ENCODE measurements at places on chromosomes 11 and 22.

GRCh38 chr11:36620246-36620645, 22.2 kb upstream of the RAG2 start:
- DNase-seq, result no peak

DNA sequence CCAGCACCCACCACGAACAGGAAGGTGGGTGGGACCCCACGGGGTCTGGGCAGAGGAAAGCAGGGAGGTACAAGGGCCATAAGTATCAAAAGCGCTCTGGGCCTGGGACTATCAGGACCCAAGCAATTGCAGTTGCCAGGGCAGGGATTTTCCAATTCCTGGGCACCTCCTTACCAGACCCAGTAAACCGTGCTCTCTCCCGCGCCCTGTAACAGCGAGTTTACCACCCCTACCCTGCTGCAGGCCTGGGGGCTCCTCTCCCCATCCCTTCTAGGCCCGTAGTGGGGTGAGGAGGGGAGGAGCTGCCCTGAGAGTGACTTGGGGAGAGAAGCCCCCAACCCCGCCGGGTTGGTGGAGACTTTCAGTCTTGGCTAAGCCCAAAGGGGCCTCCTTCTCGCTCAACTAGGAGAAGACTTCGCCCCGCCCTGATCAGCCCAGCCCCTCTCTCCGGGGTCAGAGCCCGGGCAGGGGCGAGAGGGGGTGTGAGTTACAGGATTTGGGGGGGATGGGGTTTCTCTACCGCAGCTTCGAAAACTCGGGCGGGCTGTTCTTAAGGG, 5.4 kb downstream of the PAX6 start:
- no peak for DNase-seq

- DNase-seq, result no peak
Measured at GRCh38 chr22:30863081-30863833, 105.3 kb downstream of the MORC2 start.

DNA sequence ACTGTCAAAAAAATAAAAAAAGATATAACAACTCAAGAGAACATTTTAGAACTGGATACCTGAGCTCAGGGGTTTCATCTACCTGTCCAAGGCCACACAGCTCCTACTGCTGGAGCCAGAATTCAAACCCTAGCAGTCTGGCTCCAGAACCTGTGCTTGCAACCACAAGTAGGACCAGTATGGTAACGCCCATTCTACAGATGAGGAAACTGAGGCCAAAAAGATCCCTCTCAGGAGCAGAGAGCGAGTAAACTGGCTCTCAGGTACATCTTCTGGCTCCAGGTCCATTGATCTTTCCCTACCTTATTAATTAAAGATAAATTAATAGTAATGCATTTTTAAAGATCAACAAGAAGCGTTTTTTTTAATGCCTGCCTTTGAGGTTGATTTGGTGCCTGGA, 19.2 kb downstream of the P2RX3 start:
- no peak for DNase-seq

DNA sequence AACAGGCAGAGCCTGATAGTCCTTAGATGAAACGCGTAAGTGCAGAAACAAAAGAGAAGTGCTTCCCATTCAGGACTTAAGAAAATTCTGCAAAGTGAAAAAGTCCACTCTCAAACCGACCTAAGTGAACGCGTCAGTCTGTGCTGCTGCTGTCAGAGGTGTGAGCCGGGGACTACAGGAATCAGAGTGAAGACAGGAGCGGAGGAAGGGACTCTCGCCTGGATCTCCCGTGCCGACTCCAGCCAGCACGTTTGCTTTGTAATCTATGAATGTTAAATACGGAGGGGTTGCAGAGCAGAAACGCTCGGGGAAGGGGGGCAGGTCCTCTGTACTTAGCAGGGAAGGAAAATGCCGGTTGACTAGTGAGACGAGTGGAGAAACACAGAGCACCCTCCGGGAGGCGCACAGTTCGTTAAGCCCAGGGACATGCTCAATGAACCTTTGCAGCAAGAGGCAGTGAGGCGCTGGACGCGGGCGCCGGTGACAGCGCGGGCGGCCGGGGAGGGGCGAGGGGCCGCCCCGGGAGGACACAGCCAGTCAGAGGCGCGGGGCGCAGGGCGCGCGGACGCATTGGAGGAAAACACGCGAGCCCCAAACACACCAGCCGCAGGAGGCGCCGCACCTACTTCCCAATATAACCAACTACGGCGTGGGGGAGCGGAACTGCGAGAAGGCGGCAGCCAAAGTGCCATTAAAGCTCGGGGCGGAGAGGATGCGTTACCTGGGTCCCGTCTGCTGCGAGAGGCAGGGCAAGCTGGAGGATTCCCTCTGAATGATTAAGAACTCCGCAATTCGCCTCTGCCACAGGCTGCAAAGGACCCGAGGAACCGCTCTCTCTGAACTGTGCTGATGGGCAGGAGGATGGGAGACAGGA, at the start of gene CNTN5:
CNTN5 (plus strand) TSS at position 598 of the 874 bp plus-strand sequence.
- peak; percentile 58 for DNase-seq

GRCh38 chr11:32210556-32210955, 119.7 kb downstream of the RCN1 start:
- DNase-seq, result no peak

- DNase-seq, result no peak
Measured at GRCh38 chr11:4991060-4991459, 3.6 kb upstream of the OR51L1 start.

- DNase-seq, result no peak
Measured at GRCh38 chr22:44181912-44182587, 1.3 kb downstream of the PARVG start.

GRCh38 chr22:42670046-42670445, 20.9 kb upstream of the CYB5R3 start:
- DNase-seq, result no peak

DNA sequence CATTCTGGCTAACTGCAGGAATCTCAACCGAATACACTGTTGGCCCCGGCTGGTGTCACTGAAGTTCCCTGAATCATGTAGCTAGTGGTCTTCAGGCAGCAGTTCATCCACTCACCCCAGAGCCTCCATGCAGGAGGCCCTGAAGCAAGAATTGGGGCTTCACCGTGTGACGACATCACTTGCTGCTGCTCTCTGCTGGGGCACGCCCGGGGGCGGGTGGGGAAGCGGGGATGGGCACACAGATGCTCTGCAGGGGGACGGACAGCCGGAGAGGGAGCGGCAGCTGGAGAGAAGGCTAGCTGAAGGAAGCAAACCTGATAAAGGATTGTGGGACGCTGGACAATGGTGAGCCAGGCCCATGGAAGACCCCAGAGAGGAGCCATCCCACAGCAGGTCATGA, 17.0 kb downstream of the B3GAT1 start:
- no peak for DNase-seq

- no peak for DNase-seq
Measured at GRCh38 chr11:134701564-134702165, 289.6 kb upstream of the B3GAT1 start.

- no peak for DNase-seq
Measured at GRCh38 chr11:58776891-58777710, 45.4 kb upstream of the GLYAT start.

DNA sequence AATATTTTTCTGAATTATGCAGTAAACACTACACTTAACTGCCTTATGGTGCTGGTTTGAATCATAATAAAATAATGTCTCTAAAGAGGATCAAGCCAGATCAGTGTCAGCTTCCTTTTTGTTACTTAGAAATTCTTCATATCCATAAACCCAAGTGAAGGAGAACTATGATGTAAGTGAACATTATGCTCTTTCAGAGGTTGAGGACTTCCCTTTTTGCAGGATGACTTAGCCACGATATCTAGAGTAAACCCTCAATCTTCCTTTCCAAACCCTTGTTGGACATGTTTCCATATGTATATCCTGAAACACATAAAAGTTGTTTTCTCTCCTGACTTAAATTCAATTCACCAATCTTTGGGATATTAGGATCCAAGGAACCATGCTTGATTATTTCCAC, 19.1 kb downstream of the OR8D1 start:
- no peak for DNase-seq

GRCh38 chr11:125224391-125225021, 60.0 kb downstream of the PKNOX2 start:
- DNase-seq, result no peak

- no peak for DNase-seq
Measured at GRCh38 chr11:12361682-12362081, 15.7 kb upstream of the PARVA start.

DNA sequence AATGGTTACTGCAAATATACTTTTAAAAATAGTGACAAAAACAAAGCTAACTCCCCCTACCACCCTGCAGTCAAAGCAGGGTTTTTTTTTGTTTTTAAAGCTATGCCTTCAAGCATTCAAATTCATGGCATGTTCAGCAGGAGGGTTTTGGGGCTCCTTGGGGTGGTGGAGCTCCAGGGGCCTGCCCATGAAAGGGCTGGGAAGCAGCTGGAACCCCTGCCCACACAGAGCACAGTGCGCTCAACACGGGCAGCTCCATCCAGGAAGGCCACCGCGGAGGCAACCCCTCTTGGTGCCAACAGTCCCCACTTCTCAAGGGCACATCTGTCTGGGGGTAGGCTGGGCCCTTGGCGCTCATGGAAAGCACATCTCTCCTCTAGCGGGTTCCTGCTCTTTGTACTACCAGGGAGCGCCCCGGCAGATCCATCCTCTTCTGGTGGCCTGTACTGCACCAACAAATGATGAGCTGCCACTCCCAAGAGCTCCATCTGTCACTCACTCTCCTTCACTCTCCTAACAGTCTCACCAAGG, 16.6 kb upstream of the PHLDA2 start:
- no peak for DNase-seq

- no peak for DNase-seq
Measured at GRCh38 chr11:118287006-118287405, 17.5 kb upstream of the CD3E start.

- no peak for DNase-seq
Measured at GRCh38 chr11:34351687-34352469, 5.9 kb downstream of the ABTB2 start.

DNA sequence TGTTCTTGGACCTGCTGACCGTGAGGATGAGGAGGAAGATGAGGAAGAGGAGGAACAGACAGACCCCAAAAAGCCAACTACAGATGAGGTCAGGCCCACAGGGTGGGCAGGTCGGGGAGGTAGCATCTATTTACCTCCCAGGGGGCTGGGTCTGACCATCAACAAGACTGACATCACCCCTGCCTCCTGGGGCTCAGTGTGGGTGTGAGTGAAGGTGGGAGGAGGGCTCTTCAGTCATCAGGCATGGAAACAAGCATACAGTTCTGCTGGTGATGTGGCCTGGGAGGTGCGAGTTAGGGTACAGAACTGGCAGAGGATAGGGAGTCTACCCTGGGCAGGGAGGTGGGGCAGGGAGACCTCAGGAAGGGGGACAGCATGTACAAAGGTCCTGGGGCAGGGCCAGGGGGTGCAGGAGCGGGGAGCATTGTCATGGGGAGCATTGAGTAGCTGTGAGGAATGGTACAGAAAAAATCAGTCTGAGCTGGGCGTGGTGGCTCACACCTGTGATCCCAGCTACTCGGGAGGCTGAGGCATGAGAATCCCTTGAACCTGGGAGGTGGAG, 8.9 kb downstream of the PLCB3 start:
- DNase-seq, result no peak

DNA sequence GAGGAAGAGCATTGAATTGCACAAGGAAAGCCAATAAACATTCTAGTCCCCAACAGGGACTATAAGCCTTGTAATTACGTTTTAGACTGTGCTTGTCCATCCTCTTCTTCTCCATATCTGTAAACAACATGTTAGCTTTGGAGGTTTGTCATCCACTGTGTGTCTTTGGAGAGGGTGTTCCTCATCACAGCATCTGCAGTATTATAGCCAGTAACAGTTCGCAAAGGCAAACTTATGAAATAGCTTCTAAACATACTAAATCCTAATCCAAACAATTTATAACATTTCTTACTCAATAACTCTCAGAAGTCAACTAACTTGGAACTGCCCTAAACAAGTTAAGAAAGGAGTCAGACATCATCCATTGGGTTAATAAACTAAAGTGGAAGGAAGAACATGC, 10.3 kb upstream of the BDNF start:
- no peak for DNase-seq

DNA sequence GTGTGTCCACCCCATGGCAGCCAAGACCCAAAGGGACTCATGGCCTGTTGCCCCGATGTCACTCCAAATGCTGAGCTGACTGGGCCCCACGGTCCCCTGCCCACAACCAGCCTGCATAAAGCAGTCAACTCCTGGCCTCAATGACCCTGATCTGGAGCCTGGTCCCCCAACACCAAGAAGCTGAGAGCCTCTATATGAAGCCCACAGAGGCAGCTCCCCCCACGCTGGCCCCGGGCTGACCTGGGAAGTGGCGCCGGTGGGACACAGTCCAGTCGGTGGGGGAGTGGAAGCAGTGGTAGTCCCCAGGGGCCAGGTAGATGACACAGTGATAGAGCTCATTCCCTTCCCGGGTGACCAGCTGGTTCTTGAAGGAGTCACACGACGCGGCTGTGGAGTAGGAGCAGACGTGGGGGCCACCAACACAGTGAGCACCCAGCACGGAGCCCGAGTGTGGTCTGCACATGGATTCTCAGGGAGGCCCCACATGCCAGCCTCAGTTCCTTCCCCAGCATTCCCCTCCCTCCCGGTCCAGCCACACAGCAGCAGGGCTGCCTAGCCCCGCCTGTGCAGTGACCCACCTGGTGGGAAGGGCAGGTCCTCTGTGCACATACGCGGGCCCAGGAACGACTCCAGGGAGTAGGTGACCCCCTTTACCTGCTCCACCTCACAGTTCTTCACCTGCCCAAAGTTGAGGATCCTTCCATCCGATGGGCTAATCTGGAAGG, 41.1 kb downstream of the PISD start:
- DNase-seq, result no peak

- peak; percentile 11 for DNase-seq
Measured at GRCh38 chr11:31240340-31240904, 129.1 kb downstream of the DCDC1 start.

GRCh38 chr11:22508665-22509064, 117.0 kb downstream of the FANCF start:
- DNase-seq, result no peak

DNA sequence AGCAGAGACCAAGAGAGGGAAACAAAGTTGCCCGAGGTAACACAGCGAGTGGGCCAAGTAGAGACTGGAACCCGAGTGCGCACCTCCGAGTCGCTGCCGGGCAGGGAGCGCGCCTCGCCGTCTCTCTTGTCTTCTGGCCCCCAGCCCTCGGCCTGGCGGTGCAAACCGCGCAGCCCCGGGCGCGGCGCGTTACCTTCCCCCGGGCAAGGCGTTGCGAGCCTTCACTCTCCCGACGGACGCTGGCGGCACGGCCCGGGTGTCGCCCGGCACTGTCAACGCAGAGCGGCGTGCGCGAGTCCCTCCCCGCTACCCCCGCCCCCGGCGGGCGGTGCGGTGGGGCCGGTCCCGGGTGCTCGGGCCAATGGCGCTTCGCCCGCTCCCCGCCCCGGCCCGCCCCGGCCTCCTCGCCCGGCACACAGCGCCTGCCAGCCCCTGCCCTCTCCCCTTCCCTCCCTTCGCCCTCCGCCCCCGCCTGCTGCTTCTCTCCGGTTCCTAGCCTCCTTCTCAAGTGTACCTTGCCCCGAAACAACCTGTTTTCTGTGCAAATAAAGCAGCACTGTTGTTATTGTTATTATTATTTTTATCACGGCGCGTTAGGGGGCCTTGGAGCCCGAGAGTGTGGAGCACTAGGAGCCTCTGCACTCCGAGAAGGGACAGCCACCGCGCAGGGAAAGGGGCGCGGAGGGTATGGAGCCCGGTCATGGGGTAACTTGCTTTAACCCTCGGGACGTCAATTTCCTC, at the start of gene SYTL2:
SYTL2 (minus strand) TSS at position 271 of the 741 bp plus-strand sequence. CDS start 53,416 bp downstream, outside the sequence.
- peak; percentile 33 for DNase-seq

- no peak for DNase-seq
Measured at GRCh38 chr11:68776442-68777235, 25.3 kb upstream of the TESMIN start.
